ENCODE measurements at places on chromosomes 1 and 21. TPM values are rescaled to one million over a fixed set of nuclear protein-coding genes. Genes with fewer than 3 reads are reported as not detected.

GRCh38 chr1:173099166-173099565 lies 48.4 kb upstream of the TNFSF18 start:
- no peaks in the 10 kb centered on the region for H3K4me1 ChIP-seq
- H3K27ac ChIP-seq = no peak overlapping the region
- no peaks in the 10 kb centered on the region for H3K27me3 ChIP-seq

Gene IL24
- not detected for total RNA-seq

DNA sequence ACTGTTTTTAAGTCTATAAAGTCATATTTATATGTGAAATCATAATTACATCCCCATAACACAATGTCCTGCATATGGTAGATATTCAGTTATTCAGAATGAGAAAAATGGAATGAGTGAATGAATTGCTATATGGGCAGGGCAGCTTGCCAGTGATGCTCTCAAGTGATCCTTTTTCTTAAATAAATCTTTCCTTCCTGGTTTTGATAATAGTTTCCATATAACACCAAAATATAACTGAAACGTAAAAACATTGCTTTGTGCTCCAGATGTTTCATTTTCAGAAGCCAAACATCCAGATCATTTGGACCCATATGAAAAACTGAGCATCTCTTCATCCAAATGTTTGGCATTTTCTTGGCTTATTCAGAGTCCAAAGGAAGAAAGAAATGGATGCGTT lies 30.2 kb upstream of the RGS8 start:
- H3K27ac ChIP-seq = no peak overlapping the region
- no peaks in the 10 kb centered on the region for H3K36me3 ChIP-seq
- H3K4me3 ChIP-seq = no peak overlapping the region
- H3K4me1 ChIP-seq = no peaks in the 10 kb centered on the region

Gene ADAM15
- 44.9 TPM for total RNA-seq

DNA sequence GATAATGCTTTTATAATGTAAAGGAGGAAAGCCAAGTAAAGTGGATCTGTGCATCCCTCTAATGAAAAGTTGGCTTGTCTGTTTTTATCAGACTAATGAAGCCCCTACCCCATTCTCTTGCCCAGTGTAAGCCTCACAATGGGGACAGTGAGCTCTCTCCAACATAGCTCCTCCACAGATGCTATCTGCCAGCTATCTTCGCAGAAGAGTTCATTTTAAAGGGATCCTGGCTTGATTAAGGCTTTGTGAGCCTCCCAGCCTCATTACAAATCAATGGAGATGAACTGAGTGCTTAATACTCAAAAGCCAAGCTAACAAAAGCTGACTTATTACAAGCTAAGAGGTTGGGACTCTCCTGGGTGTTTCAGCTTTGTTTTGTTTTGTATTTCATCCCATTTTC lies 514.7 kb downstream of the NUF2 start:
- peak; percentile 66 for DNase-seq
- H3K4me1 ChIP-seq = peaks cover 28% of the 10 kb centered on the region
- no peaks in the 10 kb centered on the region for H3K36me3 ChIP-seq
- H3K27me3 ChIP-seq = no peaks in the 10 kb centered on the region

- H3K4me1 ChIP-seq = no peaks in the 10 kb centered on the region
- H3K27me3 ChIP-seq = peaks cover 64% of the 10 kb centered on the region
- H3K27ac ChIP-seq = no peak overlapping the region
Measured at GRCh38 chr1:37794372-37795339, 1.0 kb downstream of the MANEAL start.

- no peak for DNase-seq
- no peaks in the 10 kb centered on the region for H3K36me3 ChIP-seq
- no peak overlapping the region for H3K4me3 ChIP-seq
- H3K4me1 ChIP-seq = peaks cover 31% of the 10 kb centered on the region
Measured at GRCh38 chr1:153610334-153610733, 2.6 kb downstream of the S100A16 start.

DNA sequence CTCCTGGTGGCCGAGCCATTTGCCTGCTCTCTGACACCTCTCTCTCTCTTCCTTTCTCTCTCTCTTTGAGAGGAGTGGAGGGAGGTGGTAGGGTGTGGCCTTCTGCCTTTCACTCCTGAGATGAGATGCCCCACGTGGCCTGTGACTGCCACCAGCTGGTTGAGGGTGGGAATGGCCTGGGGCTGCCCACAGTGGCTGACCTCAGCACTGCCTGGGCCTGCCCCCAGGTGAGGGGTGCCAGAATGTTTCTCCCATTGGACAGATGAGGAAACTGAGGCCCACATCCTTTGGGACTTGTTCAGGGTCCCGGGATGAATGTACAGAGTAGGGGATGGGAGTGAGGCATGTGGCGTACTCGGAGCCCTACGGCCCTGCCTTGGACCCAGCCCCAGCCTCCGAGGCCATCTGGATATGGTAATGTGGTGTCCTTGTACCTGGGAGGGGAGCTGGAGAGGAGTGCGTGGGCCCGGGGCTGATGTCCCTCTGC lies 12.7 kb upstream of the C1orf167 start:
- no peak overlapping the region for H3K27ac ChIP-seq
- H3K27me3 ChIP-seq = no peaks in the 10 kb centered on the region
- DNase-seq = peak; percentile 49
- H3K36me3 ChIP-seq = no peaks in the 10 kb centered on the region

- no peak overlapping the region for H3K4me3 ChIP-seq
- H3K36me3 ChIP-seq = no peaks in the 10 kb centered on the region
- H3K27ac ChIP-seq = no peak overlapping the region
- DNase-seq = no peak
Measured at GRCh38 chr1:165010418-165011070, 346.0 kb downstream of the LMX1A start.

- no peaks in the 10 kb centered on the region for H3K36me3 ChIP-seq
- no peak overlapping the region for H3K27ac ChIP-seq
- H3K4me3 ChIP-seq = no peak overlapping the region
- H3K4me1 ChIP-seq = peaks cover 16% of the 10 kb centered on the region
- DNase-seq = no peak
Measured at GRCh38 chr1:27117733-27118439, 37.0 kb downstream of the SLC9A1 start.

Gene NR1I3
- total RNA-seq = not detected

GRCh38 chr1:228009116-228009827 lies 2.5 kb downstream of the WNT3A start:
- peaks cover 17% of the 10 kb centered on the region for H3K4me1 ChIP-seq
- no peak for DNase-seq
- no peak overlapping the region for H3K4me3 ChIP-seq
- peaks cover 99% of the 10 kb centered on the region for H3K27me3 ChIP-seq

DNA sequence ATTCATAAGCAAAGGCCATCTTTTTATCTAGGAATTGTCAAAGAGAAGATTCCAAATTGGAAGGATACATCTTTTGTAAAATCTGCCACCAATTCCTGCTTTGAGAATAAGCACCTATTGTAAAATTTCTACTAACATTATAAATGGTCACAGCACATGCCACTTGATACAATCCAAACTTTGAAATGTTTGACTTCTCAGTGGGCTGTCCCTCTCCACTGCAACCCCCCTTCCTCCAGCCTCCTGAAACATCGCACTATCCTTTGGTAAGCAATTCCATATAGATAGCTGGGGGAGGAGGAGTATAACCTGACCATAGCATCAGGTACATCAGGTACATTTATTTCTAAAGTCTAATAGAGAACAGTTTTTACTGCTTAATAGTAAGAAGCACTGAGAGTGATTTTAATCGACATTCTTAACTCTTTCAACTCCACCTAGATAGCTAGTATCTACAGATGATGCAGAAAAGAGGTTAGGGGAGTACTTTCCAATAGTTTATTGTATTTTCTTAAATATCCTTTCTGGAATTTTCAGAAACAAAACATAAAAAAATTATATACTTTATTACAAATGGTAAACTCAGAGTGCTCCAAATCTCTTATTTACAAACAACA lies 2.9 kb downstream of the JUN start:
- no peak overlapping the region for H3K27ac ChIP-seq
- H3K4me1 ChIP-seq = peaks cover 19% of the 10 kb centered on the region
- no peak for DNase-seq
- peak overlapping the region; percentile 61 for H3K4me3 ChIP-seq
- H3K36me3 ChIP-seq = no peaks in the 10 kb centered on the region

Gene KISS1
- not detected for total RNA-seq

DNA sequence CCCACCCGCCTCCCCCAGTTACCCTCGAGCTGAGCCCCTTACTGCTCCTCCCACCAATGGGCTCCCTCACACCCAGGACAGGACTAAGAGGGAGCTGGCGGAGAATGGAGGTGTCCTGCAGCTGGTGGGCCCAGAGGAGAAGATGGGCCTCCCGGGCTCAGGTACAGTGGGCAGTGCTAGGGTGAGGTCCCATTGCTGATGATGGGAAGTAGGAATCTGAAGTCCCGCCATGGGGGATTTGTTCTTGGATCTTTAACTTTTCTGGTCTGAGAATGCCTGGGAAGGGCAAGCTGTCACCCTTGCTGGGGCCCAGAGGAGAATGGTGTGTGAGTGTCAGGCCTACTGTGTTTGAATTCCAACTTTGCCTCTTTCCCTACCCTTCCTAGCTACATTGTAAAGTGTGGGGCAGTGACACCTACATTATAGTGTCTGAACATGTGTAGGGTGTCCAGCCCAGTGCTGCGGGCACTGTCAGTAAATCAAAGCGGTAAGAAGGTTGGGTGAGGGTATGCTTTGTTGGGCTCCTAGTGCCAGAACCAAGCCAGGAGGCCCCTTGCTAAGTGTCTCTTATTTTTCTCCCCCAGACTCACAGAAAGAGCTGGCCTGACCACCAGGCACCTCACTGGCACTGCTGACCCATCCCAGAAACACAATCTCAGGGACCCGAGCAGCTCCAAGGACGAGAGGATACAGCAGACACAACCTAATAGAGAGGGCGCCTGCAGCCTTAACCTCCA lies 44.7 kb downstream of the YARS1 start:
- no peaks in the 10 kb centered on the region for H3K36me3 ChIP-seq
- H3K4me3 ChIP-seq = no peak overlapping the region
- H3K4me1 ChIP-seq = no peaks in the 10 kb centered on the region
- no peaks in the 10 kb centered on the region for H3K27me3 ChIP-seq

DNA sequence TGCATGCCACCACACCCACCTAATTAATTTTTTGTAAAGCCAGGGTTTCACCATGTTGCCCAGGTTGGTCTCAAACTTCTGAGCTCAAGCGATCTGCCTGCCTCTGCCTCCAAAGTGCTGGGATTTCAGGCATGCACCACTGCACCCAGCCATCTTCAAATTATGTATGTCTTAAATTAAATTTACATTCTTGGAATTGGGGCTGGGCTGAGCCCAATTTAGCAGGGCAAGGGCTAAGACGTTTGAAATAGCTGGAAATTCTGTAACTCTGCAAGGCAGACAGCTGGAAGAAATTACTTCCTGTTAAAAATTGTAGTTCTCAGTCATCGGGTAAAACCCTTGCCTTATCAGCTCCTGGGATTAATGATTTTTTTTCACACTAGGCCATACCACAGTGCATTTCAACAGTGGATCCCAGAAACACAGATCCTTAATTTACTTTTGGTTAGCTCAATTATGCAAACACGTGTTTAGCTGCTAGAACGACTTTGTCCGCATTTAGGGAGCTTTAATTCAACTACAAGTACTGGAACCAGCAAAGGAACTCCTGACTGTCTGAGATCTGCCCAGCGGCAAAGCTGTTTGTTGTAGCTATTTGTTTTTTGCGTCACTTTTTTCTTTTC lies 83.3 kb downstream of the OLFML3 start:
- H3K4me3 ChIP-seq = no peak overlapping the region
- H3K4me1 ChIP-seq = peaks cover 12% of the 10 kb centered on the region
- no peak overlapping the region for H3K27ac ChIP-seq

GRCh38 chr1:211601982-211602670 lies 23.2 kb upstream of the SLC30A1 start:
- no peak overlapping the region for H3K27ac ChIP-seq
- H3K27me3 ChIP-seq = no peaks in the 10 kb centered on the region
- DNase-seq = no peak
- H3K4me3 ChIP-seq = no peak overlapping the region
- no peaks in the 10 kb centered on the region for H3K36me3 ChIP-seq

Gene ALG14
- 0.53 TPM for total RNA-seq

Gene LSS
- 26.7 TPM for total RNA-seq

Gene ITPKB
- total RNA-seq = 1.6 TPM

Gene HMGB4
- total RNA-seq = not detected

- peaks cover 12% of the 10 kb centered on the region for H3K4me1 ChIP-seq
- no peaks in the 10 kb centered on the region for H3K36me3 ChIP-seq
- DNase-seq = peak; percentile 39
- no peaks in the 10 kb centered on the region for H3K27me3 ChIP-seq
- no peak overlapping the region for H3K27ac ChIP-seq
- H3K4me3 ChIP-seq = no peak overlapping the region
Measured at GRCh38 chr1:203215573-203215972, 13.9 kb downstream of the CHIT1 start.

DNA sequence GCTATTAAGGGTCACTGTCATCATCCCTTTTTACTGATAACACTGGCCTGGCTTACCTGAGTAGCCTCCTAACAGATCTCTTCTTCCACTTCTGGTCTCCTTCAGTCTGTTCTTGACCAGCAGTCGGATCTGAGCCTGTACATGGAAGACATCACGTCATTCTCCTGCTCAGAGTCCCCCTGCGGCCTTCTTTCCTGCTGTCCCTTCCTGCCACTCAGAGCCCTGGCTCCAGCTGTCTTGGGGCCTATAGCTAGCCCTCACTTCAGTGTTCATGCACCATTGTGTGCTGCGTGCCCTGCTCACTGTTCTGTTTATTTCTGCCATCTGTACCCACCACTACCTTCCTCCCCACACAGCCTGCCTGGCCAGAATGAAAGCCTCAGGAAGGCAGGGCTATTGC lies 8.4 kb downstream of the ADARB1 start:
- no peak overlapping the region for H3K4me3 ChIP-seq
- no peaks in the 10 kb centered on the region for H3K27me3 ChIP-seq
- H3K36me3 ChIP-seq = no peaks in the 10 kb centered on the region
- no peak for DNase-seq
- peaks cover 9% of the 10 kb centered on the region for H3K4me1 ChIP-seq
- H3K27ac ChIP-seq = no peak overlapping the region

GRCh38 chr1:101307985-101308689 lies 71.3 kb downstream of the S1PR1 start:
- no peaks in the 10 kb centered on the region for H3K36me3 ChIP-seq
- no peak for DNase-seq
- H3K27me3 ChIP-seq = peaks cover 29% of the 10 kb centered on the region
- H3K4me1 ChIP-seq = peaks cover 3% of the 10 kb centered on the region

DNA sequence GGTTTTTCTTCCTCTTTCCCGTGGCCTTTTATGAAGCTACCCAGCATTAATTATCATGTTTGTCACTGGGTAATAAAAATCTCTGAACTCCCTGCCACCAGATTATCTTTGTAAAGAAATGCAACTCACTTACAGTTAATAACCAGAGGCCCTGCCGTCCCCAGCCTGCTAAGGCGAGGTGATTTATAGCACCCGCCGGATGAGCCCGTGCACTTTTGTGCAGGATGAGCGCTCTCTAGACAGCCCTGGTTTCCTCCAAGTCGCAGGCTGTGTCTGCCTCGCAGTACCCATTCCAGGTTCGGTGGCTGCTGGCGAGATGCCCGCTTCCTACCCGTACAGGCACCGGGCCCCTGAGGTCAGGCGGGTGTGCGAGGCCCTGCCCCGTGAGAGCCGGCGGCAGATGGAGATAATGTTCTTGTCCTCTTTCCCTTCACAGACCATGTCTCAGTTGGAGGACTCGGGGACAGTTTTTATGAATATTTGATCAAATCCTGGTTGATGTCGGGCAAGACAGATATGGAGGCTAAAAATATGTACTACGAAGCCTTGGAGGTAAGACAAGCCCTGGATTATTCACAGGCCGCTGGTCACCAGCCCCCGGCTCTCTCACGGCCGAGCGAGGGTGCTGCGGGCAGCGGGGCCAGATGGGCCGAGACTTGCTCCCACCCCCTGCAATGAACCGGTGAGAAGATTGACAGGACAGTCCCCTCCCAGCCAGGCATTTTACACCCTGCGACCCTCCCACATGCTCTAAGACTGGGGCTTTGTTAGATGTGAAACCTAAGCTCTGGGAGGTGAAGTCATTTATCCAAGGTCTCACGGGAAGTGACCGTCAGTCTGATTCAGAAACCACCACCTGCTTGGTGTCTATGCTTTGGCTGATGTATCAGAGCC lies 28.5 kb upstream of the SELENON start:
- peak; percentile 87 for DNase-seq
- H3K4me3 ChIP-seq = no peak overlapping the region
- H3K36me3 ChIP-seq = no peaks in the 10 kb centered on the region
- peaks cover 42% of the 10 kb centered on the region for H3K4me1 ChIP-seq
